Astrocyte of the spinal cord (primary cell): ENCODE measurements at places on chromosomes 5 and 9.

GRCh38 chr5:90562341-90562740 lies 3.7 kb downstream of the ADGRV1 start:
- no peak for DNase-seq

DNA sequence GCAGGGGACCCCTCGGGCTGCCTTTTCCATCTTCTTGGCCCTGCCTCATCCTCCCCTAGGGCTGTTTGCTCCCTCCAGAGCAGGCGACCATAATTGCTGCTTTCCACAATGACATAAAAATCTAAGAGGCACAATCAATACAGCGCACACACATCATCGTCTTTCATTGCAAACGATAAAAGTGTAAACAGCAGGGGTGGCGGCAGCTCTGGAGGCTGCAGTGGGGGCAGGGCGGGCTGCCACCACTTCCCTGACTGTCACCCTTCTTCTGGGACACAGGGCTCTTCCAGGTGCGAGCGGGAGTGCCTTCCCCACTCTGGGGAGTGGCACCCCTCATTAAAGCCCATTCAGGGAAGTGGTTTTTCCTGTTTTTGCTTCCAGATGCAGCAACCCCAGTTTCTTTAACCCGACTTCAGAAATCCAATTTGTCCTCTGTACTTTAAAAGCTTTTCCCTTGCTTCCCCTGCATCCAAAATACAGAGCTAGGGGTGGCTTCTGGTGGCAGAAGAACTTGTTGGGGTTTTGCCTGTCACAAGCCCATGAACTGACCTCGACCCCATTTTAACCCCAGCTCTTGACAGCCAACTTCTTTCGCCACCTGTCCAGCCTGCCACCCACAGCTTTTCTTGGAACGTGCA lies 45.7 kb downstream of the TSPAN17 start:
- no peak for DNase-seq

- DNase-seq = no peak
Observed at GRCh38 chr5:123155446-123155960, 66.5 kb downstream of the PRDM6 start.

DNA sequence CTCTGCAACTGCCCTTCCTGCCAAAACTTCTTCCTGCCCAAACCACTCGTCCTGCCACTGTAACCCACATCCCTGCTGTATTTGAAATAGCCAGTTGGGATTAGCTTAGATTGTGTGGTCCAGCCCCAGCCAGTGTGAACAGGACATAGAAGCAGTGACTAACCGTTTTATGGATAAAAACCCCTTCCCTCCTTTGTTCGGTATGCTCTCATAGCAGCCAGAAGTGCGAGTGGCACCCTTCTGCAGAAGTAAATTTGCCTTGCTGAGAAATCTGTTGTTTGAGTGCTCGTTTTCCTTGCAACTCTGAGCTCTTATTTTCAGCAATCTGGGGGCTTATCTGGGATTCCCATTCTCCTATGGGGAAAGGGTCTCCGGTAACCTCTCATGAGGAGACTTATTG lies 470.0 kb downstream of the PRDM9 start:
- no peak for DNase-seq

DNA sequence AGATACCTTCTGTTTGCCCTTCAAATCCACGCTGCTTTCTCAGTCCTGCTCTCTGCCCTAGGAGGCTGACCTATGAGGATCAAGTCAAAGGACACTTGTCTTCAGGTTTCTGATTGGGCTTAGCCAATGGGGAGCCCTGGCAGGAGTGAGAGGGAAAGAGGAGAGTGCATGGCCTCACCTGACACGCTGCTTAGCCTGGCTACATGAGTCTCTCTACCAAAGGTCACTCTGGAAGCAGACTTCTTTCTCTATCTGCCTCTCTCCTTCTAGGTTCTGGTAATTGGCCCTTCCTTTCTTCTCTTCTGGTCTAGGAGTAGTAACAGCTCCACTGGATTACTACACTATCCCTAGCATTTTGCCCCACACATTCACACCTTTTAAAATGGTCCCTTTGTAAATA lies 13.1 kb downstream of the ARSB start:
- DNase-seq = no peak

- peak; percentile 95 for DNase-seq
Observed at GRCh38 chr5:140312067-140312790, 9.3 kb upstream of the PFDN1 start.

- DNase-seq = no peak
Observed at GRCh38 chr5:144778561-144778960, 607.9 kb downstream of the KCTD16 start.

DNA sequence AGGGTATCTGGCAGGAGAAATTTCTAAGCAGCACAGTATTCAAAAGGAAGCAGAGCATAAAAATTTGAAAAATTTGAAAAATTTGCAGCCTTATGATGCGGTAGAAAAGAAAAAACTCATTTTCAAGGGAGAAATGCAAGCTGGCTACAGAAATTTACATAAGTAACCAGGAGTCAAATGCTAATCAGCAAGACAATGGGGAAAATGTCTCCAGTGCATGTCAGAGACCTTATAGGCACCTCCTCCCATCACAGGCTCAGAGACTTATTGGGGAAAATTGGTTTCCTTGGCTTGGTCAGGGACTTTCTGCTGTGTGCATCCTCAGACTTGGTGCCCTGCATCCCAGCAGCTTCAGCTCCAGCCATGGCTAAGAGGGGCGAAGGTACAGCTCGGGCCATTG lies 35.8 kb downstream of the IZUMO3 start:
- DNase-seq = no peak

GRCh38 chr5:33433303-33434240 lies 7.2 kb upstream of the TARS1 start:
- peak; percentile 74 for DNase-seq

DNA sequence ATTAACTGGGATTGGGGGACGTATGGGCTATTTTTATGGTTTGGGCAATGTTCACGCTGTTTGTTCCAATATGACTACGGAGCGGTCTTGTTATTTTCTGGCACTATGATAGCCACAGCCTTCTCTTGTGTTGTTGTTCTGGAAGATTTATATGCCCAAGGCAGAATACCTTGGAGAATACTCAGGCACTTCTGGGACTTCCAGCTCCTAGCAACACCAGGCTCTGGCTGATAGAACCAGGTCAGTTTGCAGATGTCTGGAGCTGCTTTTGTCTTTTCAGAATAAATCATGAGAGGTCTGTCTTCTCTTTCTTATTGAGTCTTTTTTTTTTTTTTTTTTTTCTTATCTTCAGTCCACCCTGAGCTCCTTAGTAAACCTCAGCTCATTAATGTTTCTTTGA lies 262.5 kb downstream of the MED10 start:
- no peak for DNase-seq

DNA sequence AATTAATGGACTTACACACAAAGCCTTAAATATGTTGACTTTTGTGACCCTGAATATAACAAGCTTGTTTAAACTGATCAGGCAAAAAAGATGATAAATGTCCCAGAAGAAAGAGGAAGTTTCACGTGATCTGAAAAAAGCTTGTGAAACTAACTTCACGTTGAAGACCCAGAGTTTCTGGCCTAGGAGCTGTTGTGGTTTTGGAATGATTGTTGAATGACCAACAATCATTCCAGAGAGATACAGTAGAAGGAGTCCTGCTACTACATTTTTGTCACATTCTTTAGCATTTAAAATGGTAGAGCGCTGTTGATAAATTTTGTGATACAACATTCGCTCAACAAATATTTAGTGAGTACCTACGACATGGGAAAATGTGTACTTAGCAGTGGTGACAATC lies 143.1 kb upstream of the FBN2 start:
- no peak for DNase-seq

DNA sequence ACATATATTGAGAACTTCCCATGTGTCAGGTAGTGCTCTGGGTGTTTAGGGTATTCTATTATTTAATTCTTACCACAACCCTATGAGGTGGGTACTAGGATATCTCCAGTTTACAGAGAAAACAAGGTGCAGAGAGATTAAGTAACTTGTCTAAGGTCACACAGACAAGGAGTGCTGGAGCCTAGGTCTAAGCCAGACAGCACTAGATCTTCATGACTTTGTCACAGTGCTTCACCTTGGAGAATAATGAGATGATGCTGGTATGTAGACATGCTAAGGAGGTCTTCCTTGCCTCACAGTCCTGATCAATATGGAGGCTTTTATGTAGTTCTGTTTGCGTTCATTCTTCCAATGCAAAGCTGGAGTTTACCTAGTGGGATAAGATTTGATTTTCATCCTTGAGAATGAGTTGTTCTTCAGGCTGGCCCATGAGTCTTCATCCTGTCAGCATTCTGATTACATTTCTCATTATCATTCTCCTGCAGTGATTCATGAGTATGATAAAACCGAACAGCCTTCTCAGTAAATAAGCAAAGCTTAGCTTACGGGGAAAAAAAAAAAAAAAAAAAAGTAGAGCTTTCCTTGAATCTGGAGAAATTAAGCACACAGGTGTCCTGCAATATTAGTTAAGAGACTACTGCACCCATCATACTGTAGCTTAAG lies 176.3 kb downstream of the C9orf152 start:
- peak; percentile 77 for DNase-seq

GRCh38 chr9:119304555-119304954 lies 64.7 kb downstream of the BRINP1 start:
- no peak for DNase-seq

- DNase-seq = no peak
Observed at GRCh38 chr5:74772359-74772758, 5.3 kb downstream of the NSA2 start.

GRCh38 chr5:172830275-172830799 lies 3.7 kb upstream of the ERGIC1 start:
- DNase-seq = no peak

DNA sequence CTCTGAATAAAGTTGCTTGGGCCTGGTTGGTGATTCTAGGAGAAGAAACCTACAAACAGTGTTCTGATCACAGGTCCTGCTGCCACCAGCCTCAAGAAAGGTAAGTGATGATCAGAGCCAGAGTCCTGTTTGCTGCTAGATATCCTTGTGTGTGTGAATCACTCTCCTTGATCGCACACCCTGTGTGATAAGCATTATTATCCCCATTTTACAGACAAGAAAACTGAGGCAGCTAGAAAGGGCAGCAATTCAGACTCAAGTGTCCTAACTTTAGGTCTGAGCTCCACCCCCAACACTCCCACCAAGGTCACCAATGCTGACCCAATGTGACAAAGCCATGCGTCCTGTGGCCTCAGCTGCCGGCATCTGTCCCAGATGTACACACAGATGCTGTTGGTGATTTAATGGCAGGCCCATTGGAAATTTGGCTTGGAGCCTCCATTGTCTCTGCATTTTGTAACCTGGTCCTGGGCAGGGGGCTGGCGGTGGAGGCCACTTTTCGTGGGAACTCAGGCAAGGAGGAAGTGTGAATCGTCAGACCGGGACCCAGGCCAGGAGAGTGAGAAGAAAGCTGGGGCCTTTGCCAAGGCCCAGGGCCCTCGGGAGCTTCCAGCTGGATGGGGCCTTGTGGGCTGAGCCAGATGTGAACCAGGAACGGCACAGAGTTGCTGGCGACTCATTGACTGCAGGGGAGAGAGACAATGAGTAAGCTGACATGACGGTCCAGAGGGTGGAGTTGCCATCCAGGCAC lies 29.8 kb upstream of the GGTA1 start:
- peak; percentile 96 for DNase-seq

- no peak for DNase-seq
Observed at GRCh38 chr9:128992995-128993394, 35.1 kb downstream of the SH3GLB2 start.

DNA sequence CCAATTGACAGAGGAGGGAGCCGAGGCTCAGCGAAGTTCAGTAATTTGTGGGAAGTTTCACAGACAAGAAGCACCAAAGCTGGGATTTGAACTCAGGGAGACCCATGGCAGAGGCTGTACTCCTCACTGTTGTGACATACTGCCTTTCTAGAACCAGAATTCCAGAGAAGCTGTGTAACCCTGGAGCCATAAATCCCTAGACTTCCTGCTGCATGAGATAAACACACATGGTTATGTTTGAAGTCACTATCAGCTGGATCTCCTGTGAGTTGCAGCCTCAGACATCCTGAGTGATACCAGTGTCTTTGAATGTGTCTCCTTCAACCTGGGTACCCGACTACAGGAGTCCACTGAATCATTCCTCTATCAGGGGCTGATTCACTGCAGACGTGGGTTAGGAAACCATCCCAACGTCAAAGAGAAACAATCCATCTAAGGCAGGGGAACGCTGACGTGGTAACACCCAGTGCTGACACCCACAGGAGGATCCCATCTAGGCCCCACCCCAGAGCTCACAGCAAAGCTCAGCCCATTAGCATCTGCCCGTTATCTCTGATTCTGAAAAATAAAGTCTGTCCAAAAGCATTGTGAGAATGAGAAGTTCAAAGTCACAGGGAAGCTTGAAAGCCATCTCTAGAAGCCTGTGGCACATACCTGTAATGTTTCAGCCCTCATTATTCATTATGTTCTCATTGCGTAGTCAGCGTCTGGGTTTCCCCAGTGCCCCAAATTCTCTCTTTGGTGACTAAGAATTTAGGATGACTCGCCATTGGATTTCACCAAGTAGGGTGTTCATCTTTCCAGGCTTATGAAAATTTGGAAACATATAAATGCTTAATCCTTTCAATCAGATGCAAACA lies 36.3 kb upstream of the BASP1 start:
- peak; percentile 91 for DNase-seq

GRCh38 chr9:981491-981898 lies 5.0 kb downstream of the DMRT3 start:
- no peak for DNase-seq

DNA sequence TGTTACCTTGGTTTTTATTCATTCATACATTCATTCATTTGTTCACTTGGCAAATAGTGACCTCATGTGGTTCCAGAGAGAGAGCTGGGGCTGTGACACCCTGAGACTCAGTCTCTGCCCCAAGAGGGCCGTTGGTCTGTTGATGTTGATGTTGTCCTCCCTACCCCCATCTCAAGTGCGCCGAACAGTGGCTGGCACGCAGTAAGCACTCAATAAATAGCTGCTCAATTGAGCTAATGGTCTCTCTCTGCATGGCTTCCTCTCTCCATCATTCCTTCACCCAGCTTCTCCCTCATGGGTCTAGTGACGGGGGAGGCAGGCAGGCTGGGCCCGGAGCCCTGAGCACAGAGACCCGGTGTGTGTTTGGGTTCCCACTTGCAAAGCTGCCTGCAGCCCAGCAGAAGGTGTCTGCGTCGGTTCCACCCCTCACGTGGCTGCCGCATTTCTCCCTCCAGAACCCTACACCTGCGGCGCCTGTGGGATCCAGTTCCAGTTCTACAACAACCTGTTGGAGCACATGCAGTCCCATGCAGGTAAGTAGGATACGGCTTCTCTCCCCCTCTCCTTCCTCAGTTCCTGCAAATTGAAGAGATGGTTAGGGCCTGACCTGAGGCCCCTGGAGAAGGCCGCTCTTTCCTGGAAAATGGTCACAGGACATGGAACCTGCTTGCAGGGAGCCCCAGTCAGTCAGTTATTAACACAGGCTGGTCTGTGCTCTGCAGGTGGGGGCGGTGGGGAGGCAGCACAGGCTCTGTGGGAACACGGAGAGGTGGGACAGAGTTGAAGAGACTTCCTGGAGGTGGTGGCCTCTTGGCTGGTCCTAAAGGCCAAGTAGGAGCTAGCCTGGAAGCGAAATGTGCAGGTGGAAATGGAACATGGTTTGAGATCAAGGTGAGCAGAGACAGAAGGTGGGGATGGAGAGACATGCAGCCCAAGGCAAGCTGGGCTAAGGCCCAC lies 42.0 kb downstream of the AMBP start:
- DNase-seq = no peak
